ENCODE measurements at places on chromosomes 13 and 19. TPM values are rescaled to one million over a fixed set of nuclear protein-coding genes. Genes with fewer than 3 reads are reported as not detected.

Gene ZNF606
- 2.3 TPM for total RNA-seq

Gene ZNF558
- 7.0 TPM for total RNA-seq

Gene ZFP28
- 3.8 TPM for total RNA-seq

Gene DNAAF3
- total RNA-seq = 4.6 TPM

Gene ZNF823
- 1.7 TPM for total RNA-seq

Gene CEACAM3
- not detected for total RNA-seq

Gene SMIM17
- 0.11 TPM for total RNA-seq

Gene CYP4F22
- total RNA-seq = 0.44 TPM

Gene LHB
- total RNA-seq = not detected
